ENCODE measurements at places on chromosomes 4 and X. TPM values are rescaled to one million over a fixed set of nuclear protein-coding genes. Genes with fewer than 3 reads are reported as not detected.
A peak's percentile ranks its signal among the peaks of the same experiment; 100 is the strongest.

Gene GSX2
- total RNA-seq = not detected

Gene SLC49A3
- total RNA-seq = not detected

Gene ADGRL3
- 0.03 TPM for total RNA-seq

Gene DNAAF6
- total RNA-seq = not detected

Gene SCML2
- total RNA-seq = 0.47 TPM

Gene XK
- 4.9 TPM for total RNA-seq

Gene CYSLTR1
- total RNA-seq = not detected

Gene ERVMER34-1
- total RNA-seq = 4.6 TPM

Gene CT45A10
- total RNA-seq = not detected

Gene SLC2A9
- 1.9 TPM for total RNA-seq

Gene GLRA3
- total RNA-seq = not detected

DNA sequence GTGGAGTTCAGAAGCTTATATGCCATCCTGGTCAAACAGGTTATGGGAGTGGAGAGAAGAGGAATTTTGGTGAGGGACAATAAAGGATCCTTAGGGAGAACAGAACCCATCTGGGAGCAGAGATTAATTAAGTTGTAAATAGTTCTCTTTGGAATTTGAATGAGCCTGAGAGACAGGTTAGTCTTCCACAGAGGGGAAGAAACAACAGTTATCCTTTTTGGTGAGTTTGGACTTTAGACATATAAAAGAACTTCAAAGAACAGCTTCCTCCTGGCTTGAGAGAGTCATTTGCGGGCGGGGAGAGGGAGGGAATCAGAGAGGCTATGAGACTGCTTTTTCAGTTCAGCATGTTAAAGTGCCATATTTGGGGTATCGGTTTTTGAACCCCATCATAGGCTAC is 793.3 kb upstream of the MAGEB2 start:
- DNase-seq = peak; percentile 42

DNA sequence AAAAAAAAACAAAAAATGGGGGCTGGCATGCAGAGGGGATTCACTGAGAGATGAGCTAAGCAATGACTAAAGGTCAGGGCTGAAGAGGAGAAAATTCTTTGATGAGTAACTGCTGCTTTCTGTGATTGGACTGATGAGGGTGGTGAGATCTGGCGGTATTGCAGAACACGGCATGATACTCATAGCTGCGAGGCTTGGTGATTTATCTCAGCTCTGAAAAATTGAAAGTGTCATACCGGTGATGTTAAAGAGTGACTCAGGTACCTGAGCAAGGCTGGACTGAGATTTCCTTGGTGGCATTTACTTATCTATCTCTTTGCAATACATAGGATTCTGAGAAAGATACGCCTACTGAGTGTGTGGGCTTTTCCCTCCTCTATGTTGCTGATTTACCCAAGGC is 204.1 kb upstream of the DDX53 start:
- no peak for DNase-seq

DNA sequence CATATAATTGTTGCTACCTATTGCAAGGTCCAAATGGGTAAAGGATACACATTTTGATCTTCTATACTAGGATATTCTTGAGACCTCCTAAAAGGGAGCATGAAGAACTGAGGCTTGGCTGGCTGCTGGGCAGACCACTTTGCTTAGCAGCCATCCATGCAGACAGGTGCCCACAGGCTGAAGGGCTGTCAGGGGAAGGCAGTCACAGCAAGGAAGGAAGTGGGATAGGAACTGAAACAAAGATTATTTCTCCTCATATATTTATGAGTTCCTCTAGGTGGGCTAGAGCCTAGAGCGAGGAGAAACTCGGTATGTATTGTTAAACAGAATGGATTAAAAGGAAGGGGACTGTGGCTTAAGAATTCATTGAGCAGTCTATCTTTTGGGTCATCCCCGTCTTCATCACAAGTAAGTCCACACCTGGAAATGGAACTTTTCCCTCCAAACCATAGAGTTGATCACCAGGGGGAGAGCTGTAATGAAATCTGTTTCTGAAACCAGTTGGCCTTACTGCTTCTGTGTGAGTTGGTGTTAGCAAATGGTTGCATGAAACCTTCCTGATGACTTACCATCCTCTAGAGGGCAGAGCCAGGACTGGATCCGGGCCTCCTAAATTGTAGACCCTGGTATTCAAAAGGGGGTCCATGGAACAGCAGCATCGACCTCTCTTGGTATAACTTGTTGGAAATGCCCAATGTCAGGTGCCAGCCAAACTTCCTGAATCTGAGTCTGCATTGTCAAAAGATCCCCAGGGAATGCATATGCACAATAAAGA is 42.3 kb downstream of the AFF2 start:
- DNase-seq = no peak

- DNase-seq = no peak
Observed at GRCh38 chr4:47721892-47722575, 115.8 kb downstream of the CORIN start.

DNA sequence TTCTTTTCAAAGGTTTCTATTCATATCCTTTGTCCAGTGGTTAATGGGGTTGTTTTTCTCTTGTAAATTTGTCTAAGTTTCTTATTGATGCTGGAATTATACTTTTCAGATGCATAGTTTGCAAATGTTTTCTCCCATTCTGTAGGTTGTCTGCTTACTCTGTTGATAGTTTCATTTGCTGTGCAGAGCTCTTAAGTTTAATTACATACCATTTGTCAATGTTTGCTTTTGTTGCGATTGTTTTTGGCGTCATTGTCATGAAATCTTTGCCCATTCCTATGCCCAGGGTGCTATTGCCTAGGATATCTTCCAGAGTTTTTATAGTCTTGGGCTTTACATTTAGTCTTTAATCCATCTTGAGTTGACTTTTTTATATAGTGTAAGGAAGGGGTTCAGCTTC is 21.2 kb upstream of the UGT8 start:
- DNase-seq = no peak

GRCh38 chrX:1451251-1451660 is 1.5 kb downstream of the ASMTL start:
- DNase-seq = no peak

GRCh38 chr4:96593422-96593821 is 753.5 kb downstream of the PDHA2 start:
- no peak for DNase-seq

GRCh38 chr4:152901205-152901604 is 34.9 kb upstream of the FHDC1 start:
- no peak for DNase-seq

GRCh38 chr4:81883530-81884450 is 412.1 kb upstream of the RASGEF1B start:
- no peak for DNase-seq

- DNase-seq = peak; percentile 70
Observed at GRCh38 chr4:55866973-55867574, 13.6 kb downstream of the EXOC1 start.

- DNase-seq = no peak
Observed at GRCh38 chr4:137367620-137368019, 164.7 kb downstream of the PCDH18 start.

DNA sequence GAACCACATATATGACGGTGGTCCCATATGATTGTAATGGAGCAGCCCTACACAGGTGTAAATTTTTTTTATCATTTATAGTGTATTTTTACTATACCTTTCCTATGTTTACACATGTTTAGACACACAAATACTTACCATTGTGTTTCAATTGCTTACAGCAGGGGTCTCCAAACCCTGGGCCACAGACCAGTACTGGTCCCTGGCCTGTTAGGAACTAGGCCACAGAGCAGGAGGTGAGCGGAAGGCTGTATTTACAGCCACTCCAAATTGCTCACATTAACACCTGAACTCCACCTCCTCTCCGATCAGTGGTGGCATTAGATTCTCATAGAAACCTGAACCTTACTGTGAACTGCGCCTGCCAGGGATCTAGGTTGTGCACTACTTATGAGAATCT is 201.8 kb upstream of the NDST4 start:
- DNase-seq = no peak

DNA sequence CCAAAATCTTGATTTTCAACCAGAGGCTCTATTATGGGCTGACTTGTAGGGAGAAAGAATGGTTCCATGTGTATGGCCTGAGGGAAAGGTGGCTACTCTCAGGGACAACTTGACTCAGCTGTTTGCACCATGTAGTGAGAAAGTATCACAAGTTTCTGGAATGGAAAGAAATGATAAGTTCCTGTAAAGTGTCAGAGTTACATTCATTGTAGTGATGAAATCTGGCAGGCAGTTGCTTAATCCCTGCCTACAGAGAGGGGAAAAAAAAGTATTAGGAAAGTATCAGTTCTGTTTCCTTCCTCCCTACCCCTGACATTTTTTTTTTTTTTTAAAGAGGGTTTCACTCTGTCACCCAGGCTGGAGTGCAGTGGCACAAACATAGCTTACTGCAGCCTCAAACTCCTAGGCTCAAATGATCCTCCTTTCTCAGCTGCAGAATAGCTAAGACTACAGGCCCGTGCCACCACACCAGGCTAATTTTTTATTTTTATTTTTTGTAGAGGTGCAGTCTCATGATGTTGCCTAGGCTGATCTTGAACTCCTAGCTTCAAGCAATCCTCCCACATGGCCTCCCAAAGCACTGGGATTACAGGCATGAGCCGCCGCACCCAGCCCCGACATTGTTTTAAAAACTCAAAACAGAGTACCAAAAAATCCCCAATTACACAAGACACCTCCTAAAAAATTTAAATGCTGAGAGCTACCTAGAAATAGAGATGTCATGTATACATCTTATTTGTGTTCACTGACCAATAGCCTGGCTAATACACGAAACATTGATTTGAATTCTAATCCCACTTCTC is 4.8 kb upstream of the FBXL5 start:
- DNase-seq = no peak

GRCh38 chr4:61911313-61911756 is 711.2 kb downstream of the ADGRL3 start:
- DNase-seq = no peak

GRCh38 chrX:47162927-47163583 is 18.0 kb downstream of the RBM10 start:
- no peak for DNase-seq

DNA sequence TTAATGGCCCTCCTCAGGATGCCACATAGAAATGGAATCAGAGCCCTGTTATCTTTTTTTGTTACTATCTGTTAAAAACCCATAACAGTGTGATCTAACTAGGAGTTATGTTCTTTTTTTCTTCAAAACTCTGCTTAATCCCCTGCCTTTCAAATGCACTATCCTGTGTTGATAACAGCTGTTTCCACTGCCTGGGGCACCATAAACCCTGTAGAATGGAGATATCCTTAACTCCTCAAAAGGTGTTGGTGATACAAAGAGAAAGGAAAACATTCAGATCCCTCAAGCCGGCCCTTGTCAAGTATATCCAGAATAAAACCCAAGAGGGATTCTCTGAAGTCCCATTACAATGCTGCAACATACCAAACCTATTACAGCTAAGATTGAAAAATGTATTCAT is 108.6 kb downstream of the ACTRT1 start:
- DNase-seq = no peak

DNA sequence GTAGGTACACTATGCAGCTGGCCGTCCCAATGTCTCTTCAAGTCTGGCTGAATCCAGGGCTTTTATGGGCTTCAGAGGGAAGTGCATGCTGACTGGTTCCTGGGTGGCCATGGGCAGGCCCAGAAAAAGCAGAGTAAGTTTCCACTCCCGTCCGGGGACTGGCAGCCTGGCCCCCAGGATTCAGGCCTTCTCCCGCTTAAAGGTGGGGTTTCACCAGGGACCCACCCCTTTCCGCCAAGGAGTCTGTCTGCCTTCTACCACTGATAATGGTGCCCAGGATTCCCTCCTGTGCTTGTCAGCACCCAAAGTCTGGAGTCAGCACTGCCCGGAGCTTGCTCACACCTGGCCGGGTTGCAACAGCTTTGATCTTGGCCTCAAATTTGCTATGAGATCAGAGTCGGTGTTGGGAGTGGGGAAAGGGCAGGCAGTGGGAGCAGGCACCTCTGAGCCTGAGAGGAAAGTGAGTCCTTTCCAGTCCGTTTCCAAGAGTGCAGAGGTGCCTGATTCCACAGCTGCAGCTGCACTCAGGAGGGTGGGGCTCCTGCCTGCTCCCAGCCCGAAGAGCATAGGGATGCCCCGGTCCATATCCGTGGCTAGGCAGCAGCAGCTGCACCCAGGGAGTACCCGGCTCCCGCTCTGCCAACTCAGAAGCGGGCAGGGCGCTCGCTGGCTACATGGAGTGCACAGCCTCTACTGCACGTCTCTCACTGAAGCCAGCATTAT is 1344.3 kb upstream of the ADGRL3 start:
- DNase-seq = no peak

GRCh38 chr4:108247387-108248049 is 78.8 kb upstream of the LEF1 start:
- DNase-seq = peak; percentile 38

DNA sequence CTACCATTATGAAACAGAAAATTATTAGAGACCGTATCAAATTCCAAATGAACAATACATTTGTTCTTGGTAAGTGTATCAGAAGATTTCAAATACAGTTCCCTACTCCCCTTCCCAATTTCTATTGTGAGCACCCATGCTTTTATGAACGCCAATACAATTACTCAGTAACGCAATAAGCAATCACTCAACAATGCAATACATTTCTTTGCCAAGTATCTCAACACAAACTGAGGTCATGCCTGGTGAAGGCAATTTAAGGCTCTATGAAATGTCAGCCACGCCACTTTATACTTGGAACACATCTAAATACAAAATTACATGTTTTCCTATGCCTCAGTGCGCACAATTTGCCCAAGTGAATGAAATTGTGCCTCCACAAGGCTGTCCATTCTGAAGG is 712 bp downstream of the PNPLA4 start:
- DNase-seq = no peak

GRCh38 chr4:138975225-138975624 is 40.4 kb upstream of the NOCT start:
- DNase-seq = no peak

GRCh38 chr4:143668930-143669552 is 31.4 kb downstream of the FREM3 start:
- no peak for DNase-seq

- DNase-seq = no peak
Observed at GRCh38 chr4:109532182-109532581, 27.9 kb upstream of the MCUB start.

- DNase-seq = no peak
Observed at GRCh38 chrX:104482757-104483156, 83.2 kb upstream of the IL1RAPL2 start.

- DNase-seq = no peak
Observed at GRCh38 chrX:140866446-140866845, 135.9 kb upstream of the SPANXB1 start.

DNA sequence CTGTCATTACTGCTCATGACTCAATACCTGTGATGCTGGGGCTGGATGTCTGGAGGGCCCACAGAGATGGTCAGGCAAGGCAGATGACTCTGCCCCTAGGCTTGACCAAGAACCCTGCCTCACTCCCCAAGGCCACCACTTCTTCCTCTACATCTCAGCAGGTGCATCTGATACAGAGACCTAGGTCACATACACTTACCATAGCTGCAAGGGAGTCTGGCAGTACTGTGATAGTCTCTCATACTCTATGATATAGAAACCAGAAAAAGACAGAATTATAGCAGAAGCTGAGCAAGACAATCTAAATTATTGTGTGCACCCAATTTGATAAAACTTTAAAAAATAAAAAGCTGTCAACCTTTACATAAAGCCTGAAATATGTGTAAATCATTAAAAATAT is 477.1 kb upstream of the GALNT7 start:
- DNase-seq = no peak
